ENCODE measurements at places on chromosomes 2 and 18. TPM values are rescaled to one million over a fixed set of nuclear protein-coding genes. Genes with fewer than 3 reads are reported as not detected.

The STEAP3 gene
- 46.6 TPM for total RNA-seq

The CPSF3 gene
- 31.3 TPM for total RNA-seq

The ELOA2 gene
- not detected for total RNA-seq

The NABP1 gene
- 18.5 TPM for total RNA-seq

DNA sequence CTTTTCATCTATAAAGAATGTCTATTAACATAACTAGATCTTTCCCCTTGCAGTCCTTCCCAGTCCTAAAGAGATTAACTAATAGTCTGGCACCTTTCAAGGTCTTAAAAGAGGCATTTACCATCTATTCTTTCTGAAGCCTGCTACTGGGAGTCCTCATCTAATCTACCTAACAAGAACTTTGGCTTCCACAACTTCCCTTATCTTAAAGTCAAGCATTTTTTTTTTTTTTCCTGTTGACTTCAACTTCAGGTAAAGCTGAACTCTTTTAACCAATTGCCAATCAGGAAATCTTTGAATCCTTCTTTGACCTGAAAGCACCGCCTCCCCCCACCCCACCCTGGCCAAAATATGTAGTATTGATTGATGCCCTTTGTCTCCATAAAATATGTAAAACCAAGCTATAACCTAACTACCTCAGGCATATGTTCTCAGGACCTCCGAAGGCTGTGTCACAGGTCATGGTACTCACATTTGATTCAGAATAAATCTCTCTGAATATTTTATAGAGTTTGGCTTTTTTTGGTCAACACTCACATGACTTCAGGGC is 168.6 kb downstream of the PTPRM start:
- H3K4me1 ChIP-seq, result peaks cover 34% of the 10 kb centered on the region
- DNase-seq, result no peak
- H3K36me3 ChIP-seq, result no peaks in the 10 kb centered on the region

DNA sequence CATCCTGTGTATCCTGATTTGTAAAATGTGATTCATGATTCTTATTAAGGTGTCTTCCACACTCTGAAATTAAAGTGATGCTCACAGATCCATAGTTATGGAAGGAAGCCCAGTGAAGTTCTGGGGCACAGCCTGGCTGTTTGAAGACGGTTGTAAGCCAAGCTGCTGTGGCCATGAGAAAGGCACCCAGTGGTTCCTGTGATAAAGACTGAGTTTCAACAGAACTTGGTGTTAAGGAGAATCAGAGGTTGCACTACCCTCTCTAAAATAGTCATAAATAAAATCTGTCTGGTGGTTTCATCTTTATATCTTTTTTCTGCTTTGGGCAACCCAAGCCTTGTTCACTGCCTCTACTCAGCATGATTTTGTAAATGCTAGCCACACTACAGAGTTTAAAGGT is 32.2 kb upstream of the SPOPL start:
- H3K36me3 ChIP-seq, result no peaks in the 10 kb centered on the region
- H3K4me1 ChIP-seq, result peaks cover 5% of the 10 kb centered on the region
- no peak overlapping the region for H3K27ac ChIP-seq
- no peaks in the 10 kb centered on the region for H3K27me3 ChIP-seq
- DNase-seq, result no peak

- H3K36me3 ChIP-seq, result no peaks in the 10 kb centered on the region
- no peak overlapping the region for H3K4me3 ChIP-seq
- no peak overlapping the region for H3K27ac ChIP-seq
Observed at GRCh38 chr18:77622009-77622692, 372.5 kb downstream of the GALR1 start.

Measured in chondrocyte (in vitro differentiated cells).